ENCODE measurements at places on chromosomes 5 and 9. TPM values are rescaled to one million over a fixed set of nuclear protein-coding genes. Genes with fewer than 3 reads are reported as not detected.

DNA sequence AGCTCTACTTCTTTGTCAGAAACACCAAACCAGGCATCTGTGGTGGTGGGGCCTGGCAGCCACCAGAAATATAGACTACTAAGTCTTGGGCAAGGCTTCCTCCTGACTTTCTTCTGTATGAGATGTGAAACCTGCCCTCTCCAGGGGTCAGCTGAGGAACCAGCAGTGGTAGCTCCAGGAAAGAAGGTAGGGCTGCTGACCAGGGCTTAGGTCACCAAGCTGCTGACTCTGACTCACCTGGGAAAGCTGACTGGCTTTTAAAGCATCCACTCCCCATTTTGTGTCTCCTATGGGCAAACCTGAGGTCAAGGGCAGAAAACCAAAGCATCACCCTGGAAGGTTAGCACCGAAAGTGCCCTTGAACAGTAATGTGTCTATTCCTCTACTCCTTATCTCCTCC, 10.4 kb upstream of the SH3TC2 start:
- no peak for DNase-seq

DNA sequence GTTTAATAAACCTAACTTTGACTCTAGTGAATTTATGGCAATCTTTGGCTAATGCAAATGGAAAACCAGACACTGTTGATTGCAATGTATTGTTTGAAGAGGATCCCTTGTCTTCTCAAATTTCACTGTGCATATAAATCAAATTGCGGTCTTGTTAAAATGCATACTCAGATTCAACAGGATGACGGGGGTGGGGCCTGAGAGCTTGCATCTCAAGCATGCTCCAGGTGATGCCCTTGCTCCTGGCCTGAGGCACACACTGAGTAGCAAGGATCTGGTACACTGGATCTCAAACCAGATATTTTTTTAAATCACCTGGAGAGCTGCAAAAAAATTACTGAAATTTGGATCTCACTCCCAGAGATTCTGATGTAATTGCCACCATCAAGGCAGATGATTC, 463.7 kb downstream of the DNAH5 start:
- no peak for DNase-seq

The PCDHGA3 gene
- 13.0 TPM for total RNA-seq

The PCA3 gene
- total RNA-seq = not detected

DNA sequence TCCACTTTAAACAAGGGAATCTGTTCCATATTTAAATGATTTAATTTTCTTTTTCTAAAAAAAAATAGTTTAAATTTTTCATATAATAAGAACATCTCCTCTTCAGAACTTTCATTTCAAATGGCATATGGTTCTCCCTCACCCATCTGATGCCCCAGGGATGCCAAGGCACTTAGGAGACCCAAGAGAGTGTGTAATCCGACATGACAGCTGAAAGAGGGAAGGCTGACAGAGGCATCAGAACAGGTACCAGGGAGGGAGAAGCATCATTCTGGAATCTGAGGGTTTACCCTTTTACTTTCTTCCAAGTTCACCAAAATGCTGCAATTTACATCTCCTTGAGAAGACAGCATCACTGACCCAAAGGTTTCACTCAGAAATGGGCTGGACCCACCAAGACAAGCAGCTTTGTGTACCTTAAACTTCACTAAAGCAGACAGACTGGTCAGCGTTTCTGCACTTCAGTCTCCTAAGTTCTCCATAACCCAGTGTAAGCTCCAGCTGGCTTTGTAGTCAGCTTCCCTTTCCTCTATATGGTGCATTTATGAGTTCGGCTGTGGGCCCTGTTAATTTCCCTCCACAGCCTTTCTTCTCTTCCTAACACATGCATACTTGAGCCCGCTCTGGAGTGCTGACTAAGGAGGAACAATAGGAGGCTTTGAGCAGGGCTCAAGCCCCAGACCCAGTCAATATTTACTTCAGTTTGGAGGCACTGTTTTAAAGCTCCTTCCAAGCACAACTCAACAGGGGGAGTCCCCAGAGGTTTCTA, 17.7 kb downstream of the EFNA5 start:
- no peak for DNase-seq

DNA sequence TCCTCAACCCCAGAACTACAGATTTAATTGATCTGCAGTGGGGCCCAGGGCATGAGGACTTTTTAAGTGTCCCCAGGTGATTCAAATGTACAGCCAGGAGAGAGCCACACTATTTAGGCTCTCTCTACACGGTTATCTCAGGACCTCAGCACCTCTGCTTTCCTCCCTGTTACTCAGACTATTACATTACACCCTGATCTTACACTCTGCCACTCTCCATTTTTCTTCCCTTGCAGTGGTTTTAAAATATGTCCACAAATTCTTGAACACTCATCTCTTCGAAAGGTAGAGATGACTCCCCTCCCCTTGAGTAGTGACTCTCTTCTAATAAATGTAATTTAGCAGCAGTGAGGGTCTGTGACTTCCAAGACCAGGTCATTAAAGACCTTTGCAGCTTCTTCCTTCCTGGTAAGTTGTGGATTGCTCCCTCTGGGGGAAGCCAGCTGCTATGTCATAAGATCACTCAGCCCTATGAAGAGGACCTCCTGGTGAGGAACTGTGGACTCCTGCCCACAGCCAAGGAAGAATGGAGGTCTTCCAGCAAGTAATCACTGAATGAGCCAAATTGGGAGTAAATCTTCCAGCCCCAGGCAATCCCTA, 87.5 kb upstream of the SSBP2 start:
- no peak for DNase-seq

The CHSY3 gene
- total RNA-seq = 0.51 TPM

GRCh38 chr5:39342460-39342859, 21.8 kb downstream of the C9 start:
- DNase-seq = no peak

DNA sequence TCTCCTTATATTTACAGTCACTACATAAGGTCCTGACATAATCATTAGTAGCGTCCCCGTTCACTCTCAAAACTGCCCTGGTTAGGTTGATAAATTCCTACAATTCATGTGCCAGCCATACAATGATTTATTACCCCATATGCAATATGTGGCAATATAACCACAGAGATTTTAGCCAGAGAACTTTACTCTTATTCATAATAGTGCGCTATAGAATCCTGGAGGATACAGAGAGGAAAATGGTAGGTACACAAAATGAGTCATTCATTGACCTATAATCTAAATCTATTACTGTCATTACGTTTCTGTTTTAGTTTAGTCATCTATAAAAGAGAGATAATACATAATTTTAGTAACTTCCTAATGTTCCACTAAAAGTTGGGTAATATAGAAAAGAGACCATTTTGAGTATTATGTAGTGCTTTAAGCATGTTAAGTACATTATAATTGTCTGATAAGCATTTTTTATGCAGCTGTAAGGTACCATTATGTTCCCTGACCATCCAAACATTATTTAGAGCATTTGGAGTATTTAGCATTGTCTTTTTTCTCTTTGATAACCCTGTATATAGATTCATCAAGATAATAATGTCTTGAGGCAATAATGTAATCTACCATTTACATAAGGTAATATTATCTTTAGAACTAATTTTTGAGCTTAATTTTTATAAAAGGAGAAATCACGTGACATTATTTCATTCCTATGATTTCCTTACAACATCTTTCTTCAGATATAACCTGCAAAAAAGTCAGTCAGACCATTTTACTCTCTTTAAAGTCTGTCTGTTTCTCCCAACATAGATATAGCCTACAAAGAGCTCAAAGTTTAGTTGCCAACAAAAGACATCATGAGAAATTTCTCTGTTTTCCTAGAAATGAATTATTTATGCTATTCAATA, 655.5 kb upstream of the ZNF608 start:
- DNase-seq = no peak

GRCh38 chr5:72457491-72457890, 49.7 kb downstream of the ZNF366 start:
- DNase-seq = no peak

DNA sequence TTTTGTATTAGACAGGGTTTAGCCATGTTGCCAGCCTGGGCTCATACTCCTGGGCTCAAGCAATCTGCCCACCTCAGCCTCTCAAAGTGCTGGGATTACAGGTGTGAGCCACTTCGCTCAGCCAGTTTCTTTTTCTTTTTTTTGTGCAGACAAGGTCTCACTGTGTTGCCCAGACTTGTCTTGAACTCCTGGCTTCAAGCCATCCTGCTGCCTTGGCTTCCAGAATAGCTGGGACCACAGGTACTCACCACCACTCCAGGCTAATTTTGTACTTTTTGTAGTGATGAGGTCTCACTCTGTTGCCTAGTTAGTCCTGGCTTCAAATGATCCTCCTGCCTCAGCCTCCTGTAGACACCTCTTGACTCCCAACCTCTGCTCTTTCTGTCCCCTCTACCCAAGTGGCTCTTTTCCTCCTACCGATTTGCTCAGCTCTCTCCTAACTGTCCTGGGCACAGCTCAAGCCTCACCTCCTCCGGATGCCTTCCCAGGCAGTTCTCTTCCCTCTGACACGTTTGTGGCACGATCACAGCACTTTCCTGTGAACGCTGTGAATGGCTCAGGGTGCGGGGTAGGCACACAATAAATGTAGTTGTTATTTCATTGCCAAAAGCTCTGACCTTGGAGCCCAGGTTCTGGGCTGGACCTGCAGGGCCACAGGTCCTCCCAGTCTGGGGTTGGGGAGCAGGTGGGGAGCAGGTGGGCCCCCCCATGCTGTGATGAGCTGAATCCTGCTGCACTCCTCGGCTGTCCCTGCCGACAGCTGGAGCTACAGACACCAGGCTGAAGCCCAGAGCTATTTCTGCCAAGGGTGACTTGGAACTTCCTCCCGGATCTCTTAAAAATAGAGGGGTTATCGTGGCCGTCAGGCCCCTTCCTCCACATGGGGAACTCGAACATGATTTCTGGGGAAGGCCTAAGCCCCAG, 23.9 kb downstream of the GFI1B start:
- DNase-seq = no peak

DNA sequence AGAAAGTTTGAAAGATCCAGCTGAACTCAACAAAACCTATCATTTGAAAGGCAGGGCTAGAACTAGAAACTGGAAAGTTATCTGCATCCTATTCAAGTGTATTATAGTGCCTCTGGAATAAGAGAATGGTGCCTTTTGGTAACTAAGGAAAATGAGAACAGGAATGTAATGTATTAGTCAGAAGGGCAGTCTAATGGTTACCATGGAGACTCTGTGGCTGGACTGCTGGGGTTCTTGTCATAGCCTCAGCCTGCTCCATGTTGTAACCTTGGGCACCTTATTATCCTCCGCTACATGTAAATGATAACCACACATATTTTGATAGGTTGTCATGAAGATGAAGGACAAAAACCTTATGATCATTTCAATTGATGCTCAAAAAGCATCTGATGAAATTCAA, 24.6 kb upstream of the IFNB1 start:
- DNase-seq = no peak

The SV2C gene
- total RNA-seq = not detected

DNA sequence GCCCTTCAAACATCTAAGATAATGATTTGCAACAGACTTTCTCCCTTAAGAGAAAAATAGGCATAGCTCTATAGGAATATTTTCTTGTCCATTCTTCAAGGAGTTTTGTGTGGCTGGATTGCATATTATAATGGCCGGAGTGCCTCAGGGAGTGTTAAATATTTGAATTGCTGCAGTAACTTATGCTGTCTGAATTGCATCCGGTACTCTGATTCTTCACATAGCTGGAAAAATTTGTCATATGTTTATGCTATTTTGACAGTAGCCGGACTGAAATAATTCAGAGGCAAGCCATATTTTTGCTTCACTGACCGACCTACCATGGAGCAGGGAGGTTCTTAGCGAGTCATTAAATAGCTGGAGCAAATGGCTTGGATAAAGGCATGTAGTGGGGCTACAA, 621.0 kb downstream of the ACTL7B start:
- no peak for DNase-seq

The LCN1 gene
- total RNA-seq = not detected

The PCDHGB1 gene
- 7.8 TPM for total RNA-seq

DNA sequence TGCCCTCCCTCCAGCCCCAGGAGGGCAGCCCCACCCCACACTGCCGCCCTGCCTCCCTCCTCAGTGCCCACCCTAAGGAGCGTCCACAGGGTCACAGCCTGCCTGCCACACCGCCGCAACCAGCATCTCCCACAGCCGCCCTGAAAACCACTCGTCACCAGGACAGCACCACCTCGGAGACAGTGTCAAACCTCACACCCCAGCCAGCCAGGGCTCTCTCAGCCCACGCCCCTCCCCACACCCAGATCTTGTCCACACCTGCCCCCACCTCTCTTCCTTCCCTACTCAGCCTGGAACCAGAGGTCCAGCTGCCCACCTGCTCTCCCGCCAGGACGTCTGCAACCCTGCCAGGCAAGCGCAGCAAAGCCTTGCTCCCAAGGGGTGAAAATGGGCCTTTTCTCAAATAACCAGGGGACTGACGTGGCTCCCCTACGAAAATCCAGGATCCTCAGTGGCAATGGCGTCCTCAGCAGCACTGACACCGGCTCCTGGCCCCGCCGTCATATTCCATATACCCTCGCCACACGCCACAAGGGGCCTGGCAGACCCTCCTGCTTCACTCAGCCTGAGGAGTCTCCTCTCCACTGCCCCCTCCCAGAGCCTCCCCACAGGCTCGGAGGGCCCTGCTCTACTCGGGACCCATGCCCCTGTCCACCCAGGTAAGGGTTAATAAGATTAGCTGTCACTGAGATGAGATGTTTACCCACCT, 71.0 kb upstream of the ADAMTS2 start:
- DNase-seq = no peak

GRCh38 chr5:43041110-43041668, 1.1 kb upstream of the ANXA2R start:
- DNase-seq = peak; percentile 63

- no peak for DNase-seq
Measured at GRCh38 chr5:57816108-57816507, 333.5 kb upstream of the ACTBL2 start.

GRCh38 chr5:95020345-95020744, 264.5 kb downstream of the MCTP1 start:
- DNase-seq = no peak

DNA sequence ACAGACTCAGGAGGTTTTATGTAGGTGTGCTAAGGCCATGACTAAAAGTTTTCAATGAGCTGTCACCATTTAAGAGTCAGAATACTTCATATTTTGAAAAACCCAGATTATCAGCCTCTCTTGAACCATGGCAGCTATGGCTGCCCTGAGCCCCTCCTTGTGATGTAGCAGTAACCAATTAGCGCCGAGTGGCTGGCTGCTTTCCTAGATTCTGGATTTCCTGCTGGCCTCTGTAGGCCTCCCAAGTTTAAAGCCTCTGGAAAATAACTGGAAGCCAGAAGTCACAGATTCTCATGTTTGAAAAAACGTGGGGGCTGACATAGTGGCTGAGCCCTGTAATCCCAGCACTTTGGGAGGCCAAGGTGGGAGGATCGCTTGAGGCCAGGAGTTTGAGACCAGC, 25.5 kb downstream of the DAB2IP start:
- peak; percentile 35 for DNase-seq

The TGFBI gene
- 49.9 TPM for total RNA-seq

Data from Right ventricle myocardium superior (tissue), 1 donor.